ENCODE measurements at places on chromosomes 16 and 17. TPM values are rescaled to one million over a fixed set of nuclear protein-coding genes. Genes with fewer than 3 reads are reported as not detected.

GRCh38 chr17:50778988-50779387 lies 11.7 kb upstream of the ANKRD40CL start:
- DNase-seq, result no peak

GRCh38 chr16:24876231-24876630 lies 30.5 kb downstream of the SLC5A11 start:
- no peak for DNase-seq

GRCh38 chr16:85369741-85370528 lies 243.2 kb upstream of the GSE1 start:
- DNase-seq, result peak; percentile 17

SLFN13 gene
- polyA plus RNA-seq, result 3.0 TPM

GRCh38 chr17:4104506-4104905 lies 38.3 kb downstream of the ZZEF1 start:
- DNase-seq, result no peak

- no peak for DNase-seq
These were observed 772 bp downstream of the NTN1 start for GRCh38 chr17:9021992-9022572.

MYH4 gene
- not detected for polyA plus RNA-seq

DNA sequence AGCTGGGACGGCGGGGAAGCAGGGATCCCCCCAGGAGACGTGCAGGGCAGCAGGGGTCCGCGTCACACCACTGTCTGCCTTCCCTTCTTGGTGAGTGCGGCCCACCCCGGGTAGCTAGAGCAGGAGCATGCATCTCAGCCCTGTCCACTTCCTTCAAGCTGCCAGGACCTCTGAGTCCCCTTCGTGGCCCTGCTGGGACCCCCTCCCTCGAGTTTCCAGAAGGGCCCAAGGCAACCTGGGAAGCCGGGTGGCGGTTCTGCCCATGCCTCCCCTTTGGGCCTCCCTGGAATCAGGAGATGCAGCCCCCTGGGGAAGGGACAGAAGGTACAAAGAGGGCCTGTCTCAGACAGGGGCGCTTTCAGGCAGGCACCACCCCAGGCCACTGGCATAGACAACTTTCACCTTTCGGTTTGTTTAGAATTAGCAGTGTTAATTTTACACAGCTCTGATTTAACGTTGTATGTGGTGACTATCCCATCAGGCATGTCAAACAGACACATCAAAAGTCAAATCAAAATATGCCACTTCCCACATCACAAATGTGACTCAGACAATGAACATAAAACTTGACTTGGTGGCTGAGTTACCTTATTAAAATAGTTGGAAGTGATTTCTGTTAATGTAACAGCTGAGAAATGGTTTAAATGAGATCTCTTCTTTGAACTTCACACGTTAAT lies 94.5 kb upstream of the METRNL start:
- no peak for DNase-seq

NPIPA5 gene
- polyA plus RNA-seq, result not detected

DNA sequence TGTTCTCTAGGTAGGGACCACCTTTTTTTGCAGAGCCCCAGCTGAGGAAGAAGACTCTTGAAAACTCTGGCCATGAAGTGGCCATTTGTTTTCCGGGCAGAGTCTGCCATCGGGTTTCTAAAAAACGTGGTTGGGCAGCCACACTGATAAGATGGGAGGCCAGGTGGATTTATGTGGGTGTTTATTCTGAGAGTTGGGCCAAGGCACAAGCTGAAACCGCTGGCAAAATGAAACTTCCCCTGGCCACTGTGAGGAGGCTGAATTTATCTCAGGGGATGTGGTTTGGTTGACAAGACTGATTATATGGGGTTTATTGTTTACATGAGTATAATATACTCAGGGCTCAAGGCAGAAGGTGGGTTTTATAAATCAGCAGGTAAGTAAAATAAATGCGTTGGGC lies 421.8 kb downstream of the UTP18 start:
- DNase-seq, result no peak

GRCh38 chr16:17294856-17295255 lies 175.9 kb downstream of the XYLT1 start:
- peak; percentile 38 for DNase-seq

DNA sequence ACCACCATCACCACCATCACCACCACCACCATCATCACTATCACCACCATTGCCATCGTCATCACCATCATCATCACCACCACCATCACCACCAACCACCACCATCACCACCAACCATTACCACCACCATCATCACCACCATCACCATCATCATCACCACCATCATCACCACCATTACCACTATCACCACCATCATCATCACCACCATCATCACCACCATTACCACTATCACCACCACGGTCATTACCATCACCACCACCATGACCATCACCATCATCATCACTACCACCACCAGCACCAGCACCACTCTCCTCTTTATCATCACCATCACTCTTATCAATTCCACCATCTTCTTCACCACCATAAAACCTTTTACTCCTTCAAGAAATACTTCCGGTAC lies 1.1 kb upstream of the TMEM114 start:
- DNase-seq, result no peak

CCL1 gene
- not detected for polyA plus RNA-seq

GRCh38 chr16:47492428-47493377 lies 31.6 kb downstream of the PHKB start:
- DNase-seq, result peak; percentile 60
